Fibroblast of upper back skin (primary cell): ENCODE measurements at places on chromosomes 6 and 20.

GRCh38 chr6:147905711-147906110 is 397.2 kb downstream of the SAMD5 start:
- peak; percentile 20 for DNase-seq

DNA sequence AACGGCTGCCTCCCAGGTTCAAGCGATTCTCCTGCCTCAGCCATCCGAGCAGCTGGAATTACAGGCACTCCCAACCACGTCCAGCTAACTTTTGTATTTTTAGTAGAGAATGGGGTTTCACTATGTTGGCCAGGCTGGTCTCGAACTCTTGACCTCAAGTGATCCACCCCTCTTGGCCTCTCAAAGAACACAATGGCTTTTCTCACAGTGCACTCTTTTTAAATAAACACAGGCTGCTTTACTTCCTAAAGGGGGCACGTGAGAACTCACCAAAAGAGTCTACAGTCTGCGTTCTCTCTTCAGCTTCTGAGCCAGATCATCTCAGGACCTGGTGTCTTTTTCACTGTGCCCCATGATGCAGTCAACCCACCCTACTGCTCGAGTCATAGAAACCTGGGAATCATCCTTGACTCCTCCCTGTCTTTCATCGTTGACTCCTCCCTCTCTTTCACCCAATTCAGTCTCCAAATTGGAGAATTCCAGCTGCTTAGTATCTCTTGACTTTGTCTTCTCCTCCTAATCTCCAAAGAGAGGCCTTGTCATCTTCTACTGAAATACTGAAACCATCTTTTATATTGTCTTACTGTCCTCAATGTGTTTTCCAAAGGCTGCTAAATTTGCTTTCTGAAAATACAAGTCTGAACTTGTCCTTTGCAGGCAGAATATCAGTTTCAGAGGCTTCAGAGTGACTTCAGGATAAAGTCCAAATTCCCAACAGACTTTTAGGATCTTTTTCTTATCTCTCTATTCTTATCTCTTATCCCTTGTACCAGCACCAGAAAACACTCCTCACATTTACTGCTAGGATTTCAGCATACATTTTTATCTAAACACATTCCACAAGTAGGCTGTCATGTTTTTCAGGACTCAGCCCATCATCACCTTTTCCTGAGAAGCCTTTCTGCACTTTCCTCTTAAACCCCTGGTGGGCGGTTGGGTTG is 323.4 kb downstream of the SYNE1 start:
- DNase-seq: peak; percentile 44

DNA sequence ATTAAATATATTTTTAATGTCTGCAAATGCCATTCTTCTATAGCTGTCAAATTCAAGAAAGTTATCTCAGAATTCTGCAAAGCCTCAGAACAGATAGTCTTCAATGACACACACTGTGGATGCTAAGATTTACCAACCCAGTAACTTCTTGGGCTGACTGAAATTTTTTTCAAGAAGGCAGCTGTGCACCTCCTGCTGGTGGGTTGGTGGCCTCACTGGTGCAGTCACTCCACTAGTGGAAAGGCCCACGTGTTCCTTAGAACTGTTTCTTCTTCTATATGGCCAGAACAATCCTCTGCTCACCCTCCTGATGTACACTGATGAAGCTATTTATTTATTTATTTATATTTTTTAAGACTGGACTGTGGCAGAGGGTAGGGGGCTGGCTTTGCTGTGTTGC is 28.1 kb upstream of the MTCL3 start:
- DNase-seq: no peak

DNA sequence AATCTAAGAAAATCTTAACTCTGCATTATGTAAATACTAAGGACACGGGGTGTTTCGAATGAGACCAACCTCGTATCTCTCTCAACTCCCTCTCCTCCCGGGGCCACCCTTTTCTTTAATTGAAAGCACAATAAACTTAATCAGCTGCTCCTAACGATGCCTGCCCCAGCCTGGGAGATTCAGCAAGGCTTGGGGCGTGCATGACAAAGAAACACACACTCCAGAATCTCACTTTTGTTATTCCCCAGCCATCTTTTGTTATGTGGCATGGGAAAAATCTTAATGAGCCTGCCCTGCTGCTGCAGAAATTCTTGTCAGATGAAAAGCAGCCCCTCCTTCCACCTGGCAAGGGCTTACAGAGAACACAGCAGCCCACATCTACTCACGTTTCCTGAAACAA is 117.4 kb downstream of the TTLL2 start:
- DNase-seq: no peak

- peak; percentile 28 for DNase-seq
These were observed 19.5 kb upstream of the ADTRP start for GRCh38 chr6:11798096-11798495.

DNA sequence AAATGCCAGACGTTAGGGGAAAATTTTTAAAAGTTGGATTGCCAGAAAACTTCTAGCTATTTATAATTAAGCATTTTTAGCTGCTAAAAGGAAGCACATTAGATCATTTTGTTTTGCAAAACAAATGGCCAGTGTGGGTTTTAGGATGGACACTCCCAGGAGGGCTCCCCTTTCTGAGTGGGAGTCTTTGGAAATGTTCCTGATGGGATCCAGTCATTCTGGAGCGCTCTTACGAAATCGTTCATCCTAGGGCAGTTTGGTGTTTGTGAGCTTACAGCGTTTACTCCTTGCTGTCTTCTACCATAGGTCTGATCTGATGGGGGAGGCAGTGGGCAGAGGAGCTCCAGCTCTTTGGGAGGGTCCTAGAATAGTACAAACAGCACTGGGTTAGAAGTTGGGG is 14.7 kb downstream of the GNAS start:
- DNase-seq: no peak

DNA sequence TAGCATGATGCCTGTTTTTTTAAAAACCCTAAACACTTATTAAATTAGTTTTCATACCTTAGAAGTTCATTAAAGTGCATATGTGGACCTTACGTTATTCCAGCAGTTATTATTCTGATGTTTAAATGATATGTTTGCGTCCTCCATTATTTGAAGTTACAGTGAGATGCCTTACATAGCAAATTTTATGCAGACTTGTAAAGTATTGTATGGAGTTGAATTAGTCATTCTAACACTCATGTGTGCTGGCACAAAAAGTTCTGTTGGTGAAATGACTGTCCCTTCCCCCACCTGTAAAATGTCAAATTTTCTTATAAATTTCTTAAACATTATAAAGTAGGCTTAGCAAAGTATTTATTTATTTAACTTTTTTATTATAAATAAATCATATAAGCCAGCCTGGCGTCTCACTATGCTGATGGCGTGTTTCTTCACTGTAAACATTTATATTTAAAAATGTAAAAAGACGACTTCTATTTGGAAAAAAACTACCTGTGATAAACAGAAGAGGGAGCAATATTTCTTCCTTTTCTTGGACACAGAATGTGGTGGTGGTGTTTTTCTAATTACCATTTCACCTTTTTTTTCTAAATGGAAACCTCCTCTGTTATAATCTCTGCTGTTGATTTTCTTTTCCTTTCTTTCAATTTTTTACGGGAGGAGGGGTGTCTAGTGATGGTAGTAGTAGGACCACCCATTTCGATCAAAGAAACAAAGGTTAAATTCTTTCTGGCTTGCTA is 155.4 kb downstream of the RFPL4B start:
- peak; percentile 52 for DNase-seq

- no peak for DNase-seq
These were observed 189.0 kb upstream of the CDYL start for GRCh38 chr6:4587171-4587570.

- no peak for DNase-seq
These were observed 236.7 kb downstream of the SOD2 start for GRCh38 chr6:159456349-159456748.

- DNase-seq: no peak
These were observed 29.7 kb upstream of the RNF24 start for GRCh38 chr20:4045082-4045481.

DNA sequence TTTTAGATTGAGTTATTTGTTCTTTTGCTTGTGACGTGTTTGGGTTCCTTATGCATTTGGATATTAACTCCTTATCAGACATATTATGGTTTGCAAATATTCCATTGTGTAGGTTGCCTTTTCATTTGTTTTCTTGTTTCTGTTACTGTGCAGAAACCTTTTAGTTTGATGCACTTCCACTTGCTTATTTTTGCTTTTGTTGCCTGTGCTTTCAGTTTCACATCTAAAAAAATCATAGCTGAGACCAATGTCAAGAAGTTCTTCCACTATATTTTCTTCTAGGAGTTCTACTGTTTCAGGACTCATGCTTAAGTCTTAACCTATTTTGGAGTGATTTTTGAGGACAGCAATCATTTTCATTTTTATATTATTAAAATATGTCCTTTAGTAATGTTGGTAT is 113.5 kb downstream of the EPM2A start:
- no peak for DNase-seq

GRCh38 chr6:133187657-133188453 is 53.3 kb upstream of the EYA4 start:
- peak; percentile 89 for DNase-seq

GRCh38 chr6:137246791-137247202 is 27.6 kb upstream of the IFNGR1 start:
- DNase-seq: no peak

GRCh38 chr20:17612287-17612991 is 42.6 kb downstream of the DSTN start:
- peak; percentile 64 for DNase-seq

DNA sequence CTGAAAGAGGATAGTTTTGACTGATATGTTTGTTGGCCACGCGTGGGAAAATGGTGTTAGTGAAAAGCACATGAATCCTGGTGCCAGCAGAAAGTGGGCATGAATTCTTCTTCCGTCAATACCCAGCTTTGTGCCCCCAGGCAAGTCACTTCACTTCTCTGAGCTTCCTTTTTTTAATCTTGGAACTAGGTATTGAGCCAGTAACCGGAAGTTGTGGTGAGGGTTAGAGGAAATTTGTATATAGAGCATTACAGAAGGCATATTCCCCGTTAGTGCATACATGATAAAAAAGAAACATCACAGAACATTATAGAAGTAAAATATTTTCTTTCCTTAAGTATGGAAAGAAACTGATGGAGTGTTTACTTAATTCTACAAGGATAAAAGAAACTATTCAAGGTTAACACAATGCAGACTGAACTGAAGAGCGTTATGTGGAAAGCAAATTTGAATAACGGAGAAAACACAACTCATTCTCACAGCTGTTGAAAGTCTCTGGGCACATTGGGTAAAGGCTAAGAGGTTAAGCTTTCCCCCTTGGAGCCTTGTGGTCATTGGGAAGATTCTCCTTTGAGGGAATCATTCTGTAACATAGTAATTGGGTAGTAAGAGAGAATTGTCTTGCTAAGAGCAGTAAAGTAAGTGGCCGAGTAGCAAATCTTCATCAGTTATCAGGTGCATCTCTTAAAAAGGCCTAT is 223.1 kb downstream of the BCAS1 start:
- no peak for DNase-seq

GRCh38 chr6:151381722-151382121 is 9.6 kb downstream of the ZBTB2 start:
- DNase-seq: no peak

DNA sequence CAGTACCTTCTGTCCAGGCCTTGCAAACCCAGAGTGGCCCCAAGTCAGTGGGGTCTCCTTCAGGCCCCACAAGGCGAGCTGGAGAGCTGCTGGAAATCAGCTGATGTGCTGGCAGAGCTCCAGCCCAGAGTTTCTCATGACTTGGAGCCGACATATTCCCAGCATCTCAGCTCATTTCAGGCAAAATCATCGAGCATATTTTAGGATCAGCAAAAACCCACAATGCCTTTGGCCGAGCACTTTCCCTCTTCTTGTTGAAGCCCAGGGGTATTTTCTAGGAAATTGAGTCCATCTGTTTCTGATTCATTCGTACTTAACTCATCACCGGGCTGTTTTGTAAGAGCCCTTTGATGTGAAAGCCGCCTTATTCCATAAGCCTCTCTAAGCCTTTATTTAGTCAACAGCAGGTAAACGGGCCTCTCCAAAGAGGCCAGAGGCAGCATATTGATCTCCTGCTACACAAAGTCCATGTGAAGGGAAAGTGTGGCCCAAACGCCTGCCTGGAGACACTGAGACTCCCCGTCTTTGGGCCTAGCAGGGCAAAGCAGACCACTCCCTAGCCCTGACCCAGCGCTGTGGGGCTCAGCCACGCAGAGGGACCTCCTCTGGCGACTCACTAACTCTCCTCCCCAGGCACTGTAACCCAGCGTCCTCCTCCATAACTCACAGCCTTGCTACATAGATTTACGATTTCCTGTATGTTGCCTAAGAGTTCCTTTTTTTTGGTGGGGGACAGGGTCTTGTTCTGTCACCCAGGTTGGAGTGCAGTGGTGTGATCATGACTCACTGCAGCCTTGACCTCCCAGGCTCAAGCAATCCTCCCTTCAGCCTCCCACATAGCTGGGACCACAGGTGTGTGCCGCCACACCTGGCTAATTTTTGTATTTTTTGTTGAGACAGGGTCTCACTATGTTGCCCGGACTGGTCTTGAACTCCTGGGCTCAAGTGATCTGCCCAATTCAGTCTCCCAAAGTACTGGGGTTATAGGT is 12.1 kb upstream of the C20orf203 start:
- DNase-seq: peak; percentile 97

DNA sequence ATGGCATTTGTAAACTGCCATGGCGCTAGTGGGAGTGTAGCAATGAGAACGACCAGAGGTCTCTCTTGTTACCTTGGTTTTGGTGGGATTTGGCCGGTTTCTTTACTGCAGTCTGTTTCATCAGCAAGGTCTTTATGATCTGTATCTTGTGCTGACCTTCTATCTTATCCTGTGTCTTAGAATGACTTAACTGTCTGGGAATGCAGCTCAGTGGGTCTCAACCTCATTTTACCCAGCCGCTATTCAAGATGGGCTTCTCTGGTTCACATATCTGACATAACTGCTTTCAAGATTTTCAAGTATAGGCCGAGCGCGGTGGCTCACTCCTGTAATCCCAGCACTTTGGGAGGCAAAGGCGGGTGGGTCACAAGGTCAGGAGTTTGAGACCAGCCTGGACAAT is 1.9 kb upstream of the SFT2D1 start:
- peak; percentile 56 for DNase-seq

- no peak for DNase-seq
These were observed 120.9 kb upstream of the SUPT3H start for GRCh38 chr6:45498591-45498990.

DNA sequence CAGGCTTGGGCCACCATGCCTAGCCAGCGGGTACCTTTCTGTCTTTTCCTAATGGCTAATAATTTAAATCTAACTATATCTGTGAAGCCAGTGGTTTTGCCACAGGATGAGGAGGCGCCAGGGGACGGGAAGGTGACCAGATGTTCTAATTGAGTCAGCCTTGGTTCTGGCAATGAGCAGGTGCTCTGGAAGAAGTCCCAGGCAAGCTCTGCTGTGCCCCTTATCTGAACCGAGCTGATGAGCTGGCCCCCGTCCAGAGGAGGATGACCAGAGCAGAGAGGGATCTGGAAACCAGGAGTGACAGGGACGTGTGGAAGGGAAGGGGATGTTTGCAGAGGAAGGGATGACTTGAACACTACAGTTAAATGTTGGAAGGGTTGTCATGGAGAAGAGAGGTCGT is 46.7 kb downstream of the SLC35D3 start:
- DNase-seq: no peak
